ENCODE measurements at places on chromosomes 6 and 20. TPM values are rescaled to one million over a fixed set of nuclear protein-coding genes. Genes with fewer than 3 reads are reported as not detected.

The CYP24A1 gene
- 275 TPM for total RNA-seq

The FAM110A gene
- 11.6 TPM for total RNA-seq

The CAGE1 gene
- total RNA-seq, result not detected

The COL19A1 gene
- not detected for total RNA-seq

The ZFP57 gene
- total RNA-seq, result not detected

The FAM162B gene
- not detected for total RNA-seq

The MEI4 gene
- total RNA-seq, result not detected

The EFCAB8 gene
- total RNA-seq, result not detected

The FERMT1 gene
- 16.7 TPM for total RNA-seq

The HLA-DOB gene
- 0.23 TPM for total RNA-seq

The TSBP1 gene
- not detected for total RNA-seq

The FAM50B gene
- 7.7 TPM for total RNA-seq

The SLCO4A1 gene
- total RNA-seq, result 11.6 TPM

The EPHA7 gene
- 0.04 TPM for total RNA-seq

The LRRC73 gene
- 0.97 TPM for total RNA-seq

The TAF8 gene
- total RNA-seq, result 9.4 TPM

The CPNE5 gene
- total RNA-seq, result not detected

The TMC2 gene
- not detected for total RNA-seq

The MDFI gene
- 0.70 TPM for total RNA-seq

The PAX1 gene
- total RNA-seq, result 0.09 TPM

The TSHZ2 gene
- total RNA-seq, result not detected

The FOXQ1 gene
- 4.8 TPM for total RNA-seq

The ME1 gene
- 44.2 TPM for total RNA-seq

The TBC1D7 gene
- total RNA-seq, result 35.8 TPM

The TMEM151B gene
- total RNA-seq, result 0.13 TPM
